ENCODE measurements at places on chromosomes 6 and 20.
A peak's percentile ranks its signal among the peaks of the same experiment; 100 is the strongest.

DNA sequence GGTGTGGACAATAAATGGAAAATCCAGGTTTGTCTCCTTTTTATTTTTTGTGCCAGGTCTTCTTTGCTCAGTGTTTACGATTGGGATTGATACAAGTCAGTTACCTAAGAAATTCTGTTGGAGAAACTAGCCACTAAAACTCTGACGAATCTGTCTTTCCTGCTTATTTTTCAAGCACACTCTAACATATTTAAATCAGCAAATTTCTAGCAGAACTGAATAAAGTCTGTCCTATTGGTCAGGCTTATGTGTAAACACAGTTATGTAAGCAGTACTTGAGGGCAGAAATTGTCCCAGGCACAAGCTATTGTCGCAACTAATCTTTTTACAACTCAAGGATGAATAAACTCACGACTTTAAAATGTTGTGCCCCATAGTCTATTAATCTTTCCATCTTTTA, 12.1 kb upstream of the EXOC2 start:
- DNase-seq, result no peak

- DNase-seq, result no peak
These were observed 107.2 kb downstream of the DACT2 start for GRCh38 chr6:168212362-168212761.

DNA sequence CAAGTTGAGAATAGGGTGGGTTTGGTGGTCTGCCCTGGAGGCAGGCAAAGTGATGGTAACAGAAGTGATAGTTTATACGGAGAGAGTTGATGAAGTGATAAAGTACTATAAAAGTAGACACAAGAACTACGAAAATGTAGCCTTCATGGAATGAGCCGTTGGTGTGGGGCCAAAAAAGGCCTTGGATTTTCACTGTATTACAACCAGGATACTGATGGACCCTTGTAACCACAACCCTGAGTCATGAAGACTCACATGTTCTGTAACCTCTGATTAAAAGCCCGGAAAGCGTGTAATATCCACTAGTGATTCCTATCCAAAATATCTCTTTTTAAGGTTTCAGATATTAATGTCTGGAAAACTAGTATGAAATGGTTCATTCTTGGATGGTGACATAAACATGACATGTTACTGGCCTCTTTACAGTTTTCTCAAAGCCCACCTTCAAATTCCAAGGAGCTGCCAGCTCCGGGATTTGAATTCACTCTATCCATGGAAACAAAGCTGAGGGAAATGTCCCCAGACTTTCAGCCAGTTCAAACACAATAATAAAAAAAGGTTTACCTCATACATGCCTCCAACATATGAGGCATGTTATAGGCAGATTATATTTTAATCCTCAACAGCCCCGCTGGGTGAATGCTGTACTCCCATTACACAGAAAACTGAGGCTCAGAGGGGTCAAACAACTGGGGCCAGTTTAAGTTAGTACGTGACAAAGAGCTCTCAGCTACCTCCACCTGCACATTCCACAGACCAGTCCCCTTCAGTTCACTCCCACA, 55.4 kb downstream of the MRPL14 start:
- DNase-seq, result peak; percentile 93

DNA sequence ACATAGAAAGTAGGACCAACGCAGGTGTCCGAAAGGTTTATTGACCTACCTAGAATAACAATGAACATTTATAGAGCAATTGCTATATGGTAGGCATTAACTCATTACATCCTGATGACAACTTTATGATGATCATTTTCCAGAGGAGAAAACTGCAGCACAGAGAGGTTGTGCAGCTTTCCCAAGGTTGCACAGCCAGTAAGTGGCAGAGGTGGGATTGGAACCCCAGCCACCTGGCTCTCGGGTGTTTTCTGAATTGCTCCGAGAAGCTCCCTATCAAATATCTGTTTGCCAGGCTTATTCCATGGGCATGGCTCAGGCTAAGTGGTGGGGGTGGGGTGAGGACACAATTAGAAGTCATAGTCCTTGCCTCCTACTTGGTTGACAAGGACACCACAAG, 24.1 kb upstream of the NFATC2 start:
- no peak for DNase-seq

DNA sequence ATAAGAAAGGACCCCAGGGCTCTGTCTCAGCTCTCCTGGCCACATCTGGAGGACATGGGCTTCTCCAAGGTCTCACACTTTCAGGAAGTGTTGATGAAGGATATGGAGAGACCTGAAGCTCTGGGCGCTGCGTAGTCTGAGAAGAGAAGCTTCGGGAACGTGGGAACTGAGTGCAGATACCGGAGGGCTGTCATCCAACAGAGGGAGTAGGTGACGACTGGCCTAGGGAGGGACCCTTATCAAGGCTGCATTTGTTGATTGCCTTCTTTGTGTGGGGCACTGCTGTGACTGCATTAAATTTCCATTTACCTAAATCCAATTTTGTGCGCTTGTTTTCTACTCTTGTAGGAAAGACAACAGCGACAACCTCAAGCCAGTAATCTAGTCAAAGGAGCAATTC, 63.4 kb downstream of the PLG start:
- DNase-seq, result no peak

- DNase-seq, result no peak
These were observed 62.8 kb upstream of the UFL1 start for GRCh38 chr6:96458771-96459170.

- peak; percentile 57 for DNase-seq
These were observed 33.4 kb downstream of the KCNS1 start for GRCh38 chr20:45067558-45067957.

DNA sequence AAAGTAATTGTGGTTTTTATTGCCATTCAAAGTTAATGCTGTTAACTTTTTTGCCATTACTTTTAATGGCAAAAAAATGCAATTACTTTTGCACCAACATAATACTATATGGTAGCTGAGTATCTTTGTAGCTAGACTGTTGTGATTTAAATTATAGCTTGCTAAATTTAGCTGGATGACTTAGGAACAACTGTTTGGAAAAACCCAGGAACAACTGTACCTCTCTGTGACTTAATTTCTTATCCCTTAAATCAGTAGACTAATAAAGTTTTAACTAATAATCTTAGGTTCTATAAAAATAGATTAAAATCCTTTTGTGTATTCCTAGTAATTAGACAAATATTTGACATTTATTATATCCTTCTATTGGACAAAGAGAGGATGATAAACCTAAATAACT, 268.2 kb downstream of the TENT5A start:
- no peak for DNase-seq

DNA sequence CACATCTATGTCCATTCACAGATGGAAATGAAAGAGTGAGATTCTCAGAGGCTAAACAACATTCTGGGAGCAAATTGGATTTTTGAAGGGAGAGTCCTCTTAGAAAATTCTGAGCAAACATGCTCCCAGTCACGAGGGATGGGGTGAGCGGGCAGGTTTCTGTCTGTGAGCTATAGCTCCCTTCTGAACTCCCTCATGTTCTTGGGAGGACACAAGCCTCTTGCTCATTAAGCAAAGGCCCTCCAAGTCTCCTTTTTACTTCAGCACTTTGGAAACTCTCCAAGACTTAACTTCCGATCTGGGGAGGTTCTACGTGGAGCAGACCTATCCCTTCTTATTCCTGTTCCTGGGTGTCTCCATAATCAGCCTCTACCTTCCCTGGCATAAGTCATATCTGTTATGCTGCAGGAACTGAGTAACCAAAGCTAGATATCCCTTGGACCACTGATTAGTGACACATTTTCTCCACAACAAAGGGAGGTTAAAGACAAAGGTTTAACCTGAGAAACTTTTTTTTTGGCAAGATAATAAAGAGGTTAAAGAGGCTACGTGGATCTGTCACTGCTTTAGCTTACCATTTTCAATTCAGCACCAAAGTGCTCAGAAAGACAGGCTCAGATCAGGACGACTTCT, 33.0 kb upstream of the SMIM29 start:
- no peak for DNase-seq

DNA sequence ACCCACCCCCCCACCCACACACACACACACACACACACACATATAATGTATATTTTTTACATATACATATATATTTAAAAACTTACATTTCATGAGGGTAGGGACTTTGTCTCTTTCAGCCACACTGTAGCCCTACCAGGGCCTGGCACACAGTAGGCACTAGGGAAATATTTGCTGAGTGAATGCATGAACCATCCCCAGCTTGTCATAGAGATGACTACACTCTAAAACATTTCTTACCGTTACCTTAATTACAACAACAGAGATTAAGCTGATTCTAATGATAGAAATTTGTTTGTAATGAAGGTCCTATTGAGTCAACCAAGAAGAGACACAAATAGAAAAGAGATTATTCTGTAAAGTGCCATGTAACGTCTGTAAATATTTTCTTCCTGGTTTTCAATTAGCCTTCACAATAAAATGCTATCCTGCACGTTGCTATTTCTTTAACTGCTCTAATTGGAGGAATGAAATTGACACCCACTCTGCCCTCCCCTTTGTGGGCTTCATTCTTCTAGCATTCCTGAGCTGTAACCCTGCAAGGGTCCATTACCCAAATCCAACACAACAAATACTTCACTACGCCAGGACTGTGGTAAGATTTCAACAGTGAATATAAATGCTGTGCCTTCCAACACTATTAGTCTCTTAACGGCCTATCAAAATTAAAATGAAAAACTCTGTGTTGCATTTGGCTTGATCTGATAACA, 30.8 kb downstream of the SIM1 start:
- no peak for DNase-seq

- peak; percentile 76 for DNase-seq
These were observed 188.1 kb upstream of the BMP2 start for GRCh38 chr20:6579417-6579816.

- peak; percentile 72 for DNase-seq
These were observed 10.9 kb upstream of the BNIP5 start for GRCh38 chr6:36347621-36348020.

GRCh38 chr20:6733965-6734364, 33.5 kb upstream of the BMP2 start:
- no peak for DNase-seq

DNA sequence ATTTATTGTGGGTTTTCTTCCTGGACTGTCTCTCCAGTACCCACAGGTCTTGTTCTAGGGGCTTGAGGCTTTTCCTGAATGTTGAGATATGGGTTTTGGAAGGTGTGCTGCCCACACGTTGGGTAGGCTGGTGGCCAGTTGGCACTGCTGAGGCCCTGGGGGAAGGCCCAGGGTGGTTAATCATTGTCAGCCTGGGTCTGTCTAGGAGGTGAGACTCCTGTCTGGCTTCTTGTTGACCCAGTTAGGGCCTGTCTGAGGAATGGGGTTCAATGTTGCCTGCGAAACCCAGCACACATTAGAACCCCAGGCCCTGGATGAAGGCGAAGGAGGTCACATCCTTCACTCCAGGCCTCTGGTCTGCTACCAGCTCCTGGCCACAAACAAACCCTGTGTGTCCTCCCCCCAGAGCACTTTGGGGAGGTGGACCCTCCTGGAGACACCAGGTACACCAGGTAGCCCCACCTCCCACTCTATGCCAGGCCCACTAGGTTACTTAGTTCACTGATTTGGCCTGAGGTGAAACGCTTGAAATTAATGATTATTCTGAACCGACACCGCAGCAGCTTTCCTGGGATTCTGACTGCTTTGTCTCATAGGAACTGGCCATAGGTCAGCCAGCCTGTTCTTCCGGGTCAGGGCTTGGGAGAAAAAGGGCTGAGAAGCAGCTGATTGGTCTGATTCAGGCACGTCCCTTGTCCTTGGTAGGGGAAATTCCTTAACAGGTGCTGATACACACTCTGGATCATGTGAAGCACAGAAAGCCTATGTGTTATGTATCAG, 15.2 kb downstream of the DNMT3B start:
- DNase-seq, result no peak

GRCh38 chr20:20489648-20490341, 121.9 kb downstream of the INSM1 start:
- DNase-seq, result peak; percentile 36

DNA sequence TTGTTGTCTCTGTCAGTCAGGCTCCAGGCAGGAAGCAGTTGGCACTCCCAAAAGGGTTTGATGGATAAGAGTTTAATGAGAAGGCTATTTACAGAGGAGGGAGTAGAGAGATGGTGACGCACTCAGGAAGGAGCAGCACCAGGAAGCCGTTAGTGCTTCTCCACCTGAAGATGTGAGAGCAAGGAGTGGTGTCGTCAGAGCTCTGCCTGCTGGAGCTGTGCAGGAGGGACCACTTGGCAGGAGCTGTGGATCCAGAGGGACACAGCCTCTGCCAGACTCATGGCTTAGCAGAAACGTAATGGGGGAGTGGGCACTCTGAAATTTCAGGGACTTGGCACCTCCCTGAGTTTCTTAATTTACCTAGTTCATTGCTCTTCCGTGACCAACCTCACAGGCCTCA, 16.8 kb downstream of the DAAM2 start:
- DNase-seq, result no peak

- DNase-seq, result no peak
These were observed 15.2 kb upstream of the SLC22A7 start for GRCh38 chr6:43282636-43283513.

GRCh38 chr6:37029249-37029971, 24.0 kb downstream of the FGD2 start:
- peak; percentile 83 for DNase-seq

DNA sequence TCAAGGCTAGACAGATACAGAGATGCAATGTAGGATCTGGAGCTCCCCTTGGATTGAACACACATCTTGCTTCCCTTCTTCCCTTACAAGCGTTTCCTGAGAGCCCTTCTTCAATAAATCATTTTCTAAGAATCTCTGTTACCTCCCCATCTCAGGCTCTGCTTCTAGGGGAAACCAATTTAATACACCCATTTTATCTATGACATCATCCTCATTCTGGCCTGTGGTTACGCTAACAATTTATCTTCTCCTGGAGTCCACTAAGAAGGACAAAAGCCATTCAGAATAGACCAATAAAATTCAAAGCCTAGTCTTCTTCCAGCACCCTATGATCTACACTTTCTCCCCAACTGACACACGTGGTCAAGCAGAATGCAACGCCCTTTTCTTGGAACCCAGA, 390.1 kb downstream of the PLCB1 start:
- no peak for DNase-seq

DNA sequence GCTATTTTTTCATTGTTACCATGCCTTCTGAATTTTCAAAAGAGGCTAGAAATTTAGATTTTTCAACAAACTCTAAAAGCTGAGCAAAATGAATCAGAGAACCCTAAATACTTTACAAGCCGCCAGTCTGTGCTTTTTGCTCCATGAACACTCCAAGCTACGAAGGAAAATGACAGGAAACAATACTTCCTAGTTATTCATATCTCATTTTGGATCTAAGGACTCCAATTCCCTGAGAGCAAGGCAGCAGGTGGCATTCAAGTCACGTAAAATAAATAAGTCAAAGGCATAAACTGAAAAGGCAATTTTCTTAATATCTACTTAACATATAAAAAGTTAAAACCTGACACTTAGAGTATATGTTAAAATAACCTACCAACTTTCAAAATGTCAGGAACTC, 50.6 kb downstream of the PDSS2 start:
- DNase-seq, result no peak
